ENCODE measurements at places on chromosomes 1 and 21.

GRCh38 chr1:233883671-233884070, 20.8 kb upstream of the SLC35F3 start:
- no peak for DNase-seq

DNA sequence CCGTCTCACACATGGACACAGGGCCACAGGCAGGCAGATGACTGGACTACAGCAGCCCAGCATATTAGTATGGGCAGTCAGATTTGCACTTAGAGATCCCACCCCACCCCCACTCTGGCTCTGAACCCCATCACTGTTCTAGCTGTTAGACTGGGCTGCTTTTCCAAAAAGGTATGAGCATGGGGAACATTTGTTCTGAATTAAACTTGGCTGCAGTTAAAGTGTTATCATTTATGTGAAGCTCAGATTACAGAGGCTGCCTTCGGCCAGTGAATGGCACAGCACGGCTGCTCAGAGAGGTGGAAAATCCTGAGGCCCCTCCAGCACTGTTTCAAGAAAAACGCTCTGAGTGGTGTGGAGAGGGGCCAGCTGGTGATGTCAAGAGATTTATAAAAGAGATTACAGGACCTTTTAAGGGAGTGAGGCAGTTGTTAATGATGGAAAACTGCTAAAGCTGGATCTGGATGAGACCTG, 6.9 kb upstream of the NOS1AP start:
- no peak for DNase-seq

DNA sequence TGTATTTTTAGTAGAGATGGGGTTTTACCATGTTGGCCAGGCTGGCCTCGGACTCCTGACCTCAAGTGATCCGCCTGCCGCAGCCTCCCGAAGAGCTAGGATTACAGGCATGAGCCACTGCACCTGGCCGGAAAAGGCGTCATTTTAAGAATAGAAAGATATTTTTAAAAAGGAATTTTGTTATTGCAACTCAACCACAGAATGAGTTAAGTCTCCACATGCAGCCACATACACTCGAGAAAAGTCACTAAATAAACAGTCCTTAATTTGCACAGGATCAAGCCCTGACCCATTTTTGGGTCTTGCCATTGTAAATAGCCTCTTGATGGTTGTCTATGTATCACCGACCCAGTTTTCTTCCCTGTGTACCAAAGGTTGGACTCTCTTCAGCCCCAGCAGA, 85.5 kb downstream of the FBXO2 start:
- no peak for DNase-seq

DNA sequence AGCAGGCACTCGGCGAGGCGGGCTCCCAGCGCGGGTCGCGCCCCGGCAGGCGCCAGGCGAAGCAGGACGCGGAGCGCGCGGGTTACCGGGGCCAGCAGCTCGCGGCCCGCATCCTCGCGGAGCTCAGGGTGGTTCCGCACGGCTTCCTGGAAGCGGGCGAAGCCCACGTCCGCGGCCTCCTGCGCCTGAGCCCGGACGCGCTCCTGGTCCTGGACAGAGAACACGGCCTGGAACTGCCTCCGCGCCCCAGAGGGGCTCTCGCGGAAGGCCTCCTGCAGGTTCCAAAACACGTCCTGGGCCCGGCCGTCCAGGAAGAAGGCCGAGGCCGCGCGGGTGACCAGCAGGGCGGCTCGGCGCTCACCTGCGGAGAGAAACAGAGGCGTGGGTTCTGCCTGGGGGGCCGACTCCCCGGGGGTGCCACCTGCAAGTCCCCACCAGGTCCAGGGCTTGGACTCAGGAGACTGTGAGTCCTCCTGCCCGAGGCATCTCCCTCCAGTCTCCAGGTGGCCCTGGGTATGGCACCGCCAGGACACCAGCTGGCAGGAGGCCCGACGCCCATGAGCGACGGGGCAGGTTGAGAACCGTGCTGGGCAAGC, 11.4 kb downstream of the TTC34 start:
- no peak for DNase-seq

- DNase-seq, result no peak
Measured at GRCh38 chr1:7253118-7253480, 467.8 kb downstream of the CAMTA1 start.

DNA sequence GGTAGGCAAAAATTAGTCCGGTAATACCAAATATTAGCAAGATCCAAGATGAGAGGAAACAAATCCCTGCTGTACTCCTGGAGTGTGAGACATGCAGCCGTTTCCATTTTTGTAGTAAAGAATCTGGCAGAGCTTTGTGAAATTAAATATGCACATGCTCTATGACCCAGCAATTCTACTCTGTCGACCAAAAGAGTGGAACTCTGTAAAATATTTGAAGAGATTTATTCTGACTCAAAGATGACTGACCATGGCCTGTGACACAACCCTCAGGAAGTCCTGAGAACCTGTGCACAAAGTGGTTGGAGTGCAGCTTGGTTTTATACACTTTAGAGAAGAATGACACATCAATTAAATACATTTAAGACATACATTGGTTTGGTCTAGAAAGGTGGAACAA, 16.2 kb downstream of the HAX1 start:
- DNase-seq, result no peak

GRCh38 chr21:45432575-45433255, 27.8 kb downstream of the COL18A1 start:
- no peak for DNase-seq

GRCh38 chr1:44970317-44970716, 16.1 kb downstream of the EIF2B3 start:
- no peak for DNase-seq

DNA sequence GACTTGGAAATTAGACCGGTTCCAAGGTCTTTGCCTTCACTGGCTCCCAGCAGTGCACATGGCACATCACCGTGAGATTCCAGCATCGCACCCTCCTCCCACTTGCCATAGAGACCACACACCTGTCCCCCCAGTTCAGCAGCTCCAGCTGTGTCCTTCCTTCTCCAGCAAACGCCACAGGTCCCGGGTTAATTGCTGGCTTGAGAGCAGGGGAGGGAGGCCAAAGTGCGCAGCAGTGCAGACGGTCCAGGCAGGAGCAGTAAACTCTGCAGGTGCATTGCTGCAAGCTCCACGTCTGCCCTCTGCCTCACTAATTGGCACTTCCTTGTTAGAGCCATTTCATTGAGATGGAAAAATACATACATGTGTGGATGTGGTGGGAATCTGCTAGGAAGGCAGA, 65.3 kb downstream of the KLHDC7A start:
- no peak for DNase-seq

GRCh38 chr1:172700556-172700955, 41.7 kb downstream of the FASLG start:
- DNase-seq, result no peak

GRCh38 chr1:33872683-33873082, 8.8 kb downstream of the HMGB4 start:
- DNase-seq, result no peak

DNA sequence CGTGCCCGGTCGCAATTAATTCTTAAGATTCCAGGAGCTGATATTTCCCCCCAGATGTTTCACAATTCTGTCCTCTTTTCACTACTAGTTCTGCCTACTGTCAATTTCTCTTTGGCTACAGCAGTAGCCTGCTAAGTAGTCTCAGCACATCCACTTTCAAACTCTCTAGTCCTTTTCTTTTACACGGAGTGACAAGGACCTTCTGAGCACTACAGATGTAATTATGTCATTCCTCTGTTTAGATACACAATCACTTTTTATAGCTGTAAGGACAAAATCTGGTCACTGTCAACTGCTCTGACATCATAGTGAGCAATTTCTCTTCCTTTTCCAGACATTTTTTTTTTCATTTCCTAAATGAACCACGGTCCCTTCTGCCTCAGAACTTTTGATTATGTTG, 421.7 kb upstream of the CHRM3 start:
- DNase-seq, result no peak

DNA sequence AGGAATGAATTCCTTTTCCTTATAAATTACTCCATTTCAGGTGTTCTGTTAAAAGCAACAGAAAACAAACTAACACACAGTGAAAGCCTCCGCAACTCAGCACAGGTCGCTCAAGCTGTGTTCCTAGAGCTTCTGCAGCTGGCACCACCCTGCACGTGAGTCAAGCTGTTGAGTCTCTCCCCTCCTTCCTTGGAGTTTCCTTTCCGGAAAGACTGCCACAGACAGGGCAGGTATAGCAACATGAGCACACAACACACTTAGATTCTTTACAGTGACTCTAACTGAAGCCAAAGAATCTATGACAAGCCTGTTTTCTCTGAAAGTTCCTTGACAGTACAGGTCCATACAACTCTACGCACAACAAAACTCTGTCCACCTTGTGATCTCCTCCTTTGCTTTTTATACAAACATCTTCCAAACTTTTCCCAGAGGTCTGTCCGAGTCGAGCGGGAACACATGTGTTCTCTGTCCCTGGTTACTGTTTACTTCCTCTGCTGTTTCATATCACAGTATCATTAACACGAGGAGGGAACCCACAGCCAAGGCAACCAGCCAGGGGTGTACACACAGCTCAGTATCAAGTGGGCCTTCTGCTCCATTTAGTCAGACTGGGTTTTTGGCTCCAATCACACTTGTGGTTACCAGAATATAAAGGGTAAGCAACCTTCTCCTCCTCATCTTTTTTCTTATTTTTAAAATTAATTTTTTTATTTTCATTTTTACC, 38.7 kb upstream of the DESI2 start:
- no peak for DNase-seq

- DNase-seq, result no peak
Measured at GRCh38 chr21:15498455-15498854, 231.3 kb upstream of the USP25 start.

DNA sequence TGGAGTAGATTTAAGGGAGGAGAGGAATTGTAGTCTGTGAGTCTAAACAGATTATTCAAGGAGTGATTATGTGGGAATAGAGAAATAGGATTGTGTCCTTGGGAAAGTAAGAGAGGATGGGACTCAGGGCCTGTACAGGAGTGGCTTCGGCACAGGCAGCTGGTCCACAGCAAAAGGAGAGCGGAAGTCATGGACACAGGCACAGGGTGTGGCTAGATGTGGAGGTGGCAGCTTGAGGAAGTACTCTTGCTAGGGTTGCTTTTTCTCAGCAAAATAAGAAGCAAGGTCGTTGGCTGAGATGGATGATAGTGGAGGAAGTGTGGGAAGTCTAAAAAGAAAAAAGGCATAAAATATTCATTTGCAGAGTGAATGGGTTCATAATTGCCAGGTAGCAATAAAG, 18.5 kb upstream of the ZNF648 start:
- DNase-seq, result no peak

- peak; percentile 86 for DNase-seq
Measured at GRCh38 chr1:228109073-228109961, at the start of gene MRPL55. Gene MRPL55 (minus strand): TSS chr1:228109299. CDS start chr1:228108260, 1,039 bp downstream.

DNA sequence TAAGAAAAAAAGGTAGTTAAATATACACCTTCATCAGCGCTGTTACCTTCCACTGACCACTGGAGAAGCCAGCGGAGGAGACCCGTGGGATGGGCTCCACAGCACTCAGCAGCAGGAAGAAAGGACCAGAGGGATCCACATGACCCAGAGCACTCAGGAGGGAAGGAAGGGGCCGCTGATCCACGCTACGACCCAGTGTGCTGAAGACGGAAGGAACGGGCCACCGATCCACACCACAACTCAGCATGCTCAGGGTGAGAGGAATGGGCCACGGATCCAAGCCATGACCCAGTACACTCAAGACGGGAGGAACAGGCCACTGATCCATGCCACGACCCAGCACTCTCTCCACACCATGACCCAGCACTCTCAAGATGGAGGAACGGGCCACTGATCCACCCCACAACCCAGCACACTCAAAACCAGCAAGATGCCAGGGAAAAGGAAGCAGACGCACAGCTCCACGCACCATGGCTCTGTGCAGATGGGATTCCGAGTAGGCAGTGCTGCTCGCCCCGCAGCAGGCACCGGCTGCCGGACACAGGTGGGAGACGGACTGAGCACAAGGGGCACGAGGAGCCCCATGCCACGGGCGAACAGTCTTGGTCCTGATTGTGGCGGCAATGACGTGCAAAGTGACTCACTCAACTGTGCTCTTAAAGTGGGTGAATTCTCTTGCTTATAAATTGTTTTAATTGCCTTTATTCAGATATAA, 8.7 kb downstream of the WRAP73 start:
- no peak for DNase-seq

- DNase-seq, result no peak
Measured at GRCh38 chr1:210857705-210858104, 276.2 kb downstream of the KCNH1 start.

DNA sequence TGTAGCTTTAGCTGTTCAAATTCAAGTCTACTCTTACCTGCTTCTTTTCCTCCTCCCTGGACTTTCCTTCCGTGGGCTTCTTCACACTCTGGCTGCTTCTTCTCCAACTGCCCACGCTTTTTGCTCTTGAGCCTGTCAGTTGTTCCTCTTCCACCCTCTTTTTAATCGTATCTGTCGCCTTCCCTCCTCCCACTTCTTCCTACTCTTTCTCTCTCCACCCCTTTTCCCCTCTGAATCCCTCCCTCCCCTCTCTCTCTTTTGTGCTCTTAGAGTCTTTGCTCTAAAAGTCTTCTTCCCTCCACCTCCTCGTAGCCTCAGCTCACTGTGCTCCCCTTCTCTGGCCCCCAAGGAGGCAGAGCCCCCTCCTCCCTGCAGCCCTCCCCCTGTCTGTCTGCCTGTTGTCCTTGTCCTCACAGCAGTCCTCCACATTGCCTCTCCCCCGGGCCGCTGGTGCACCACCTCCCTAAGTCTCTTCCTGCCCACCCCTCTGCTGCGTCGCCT, 12.9 kb upstream of the GJA5 start:
- no peak for DNase-seq

DNA sequence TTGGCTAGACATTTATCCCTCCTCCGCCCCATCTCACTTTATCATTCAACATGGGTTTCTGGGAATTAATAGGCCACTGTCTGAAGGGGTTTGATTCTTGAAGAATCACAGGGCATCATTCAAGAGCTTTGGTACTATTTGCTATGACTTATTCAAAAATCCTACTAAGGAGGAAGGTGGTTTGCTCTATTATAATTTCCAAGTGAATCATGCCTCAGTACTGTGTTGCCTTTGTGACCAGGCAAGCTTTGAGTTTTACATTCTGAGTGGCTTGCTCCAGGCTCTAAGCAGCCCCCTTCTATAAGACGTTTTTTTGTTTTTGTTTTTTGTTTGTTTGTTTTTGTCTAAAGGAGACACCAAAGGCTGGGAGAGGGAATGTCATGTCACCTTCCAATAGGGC, 2.6 kb downstream of the C1orf21 start:
- no peak for DNase-seq
